Inflammatory macrophage (primary cell): ENCODE measurements at places on chromosomes 6 and 20.

- no peak for DNase-seq
Measured at GRCh38 chr20:62412194-62413024, 5.3 kb upstream of the CABLES2 start.

DNA sequence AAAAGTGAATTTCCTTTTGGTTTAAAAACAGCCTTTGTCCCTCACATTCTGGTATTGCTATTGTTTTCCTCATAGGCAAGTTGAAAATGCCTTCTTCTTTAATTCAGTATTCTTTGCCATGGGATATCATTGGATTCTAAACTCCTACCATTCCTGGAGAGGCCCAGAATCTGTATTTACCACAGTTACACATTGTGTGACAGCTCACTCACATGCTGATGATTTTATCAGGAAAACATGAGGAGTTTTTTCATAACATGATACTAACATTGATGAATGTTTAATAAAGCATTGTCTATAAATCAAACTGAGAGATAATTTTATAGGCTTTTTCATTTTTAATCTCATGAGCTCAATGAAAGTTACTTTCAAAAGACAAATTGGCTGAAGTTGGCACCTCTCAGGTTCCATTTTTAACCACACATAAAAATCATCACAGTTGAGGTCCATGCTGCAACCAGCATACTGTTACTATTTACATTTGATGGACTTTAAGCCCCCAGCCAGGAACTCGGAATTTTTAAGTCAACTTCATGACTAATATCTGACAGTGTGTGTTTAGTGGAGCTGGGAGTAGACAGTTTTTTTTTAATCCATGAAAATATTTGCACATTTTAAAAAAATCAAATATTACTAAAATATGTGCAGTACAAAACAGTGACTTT, 82.8 kb downstream of the FAM83B start:
- DNase-seq, result no peak

DNA sequence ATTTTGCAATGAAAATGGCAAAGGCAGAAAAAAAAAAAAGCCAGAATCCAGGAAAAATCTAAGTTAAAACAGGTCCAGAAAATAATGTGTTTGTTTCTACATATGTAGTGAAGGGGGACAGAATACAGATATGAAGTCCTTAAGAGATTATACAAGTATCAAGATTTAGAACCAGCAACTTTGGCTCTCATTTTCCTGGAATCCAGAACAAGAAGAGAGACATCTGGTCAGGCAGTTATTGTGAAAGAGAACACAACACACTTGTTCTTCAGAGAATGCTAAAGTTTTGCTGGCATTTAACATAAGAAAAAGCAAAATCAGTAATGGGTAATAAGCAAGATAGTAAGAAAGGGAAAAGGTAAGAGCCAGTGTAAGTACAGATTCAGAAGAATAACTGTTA, 21.1 kb downstream of the BAG2 start:
- no peak for DNase-seq

DNA sequence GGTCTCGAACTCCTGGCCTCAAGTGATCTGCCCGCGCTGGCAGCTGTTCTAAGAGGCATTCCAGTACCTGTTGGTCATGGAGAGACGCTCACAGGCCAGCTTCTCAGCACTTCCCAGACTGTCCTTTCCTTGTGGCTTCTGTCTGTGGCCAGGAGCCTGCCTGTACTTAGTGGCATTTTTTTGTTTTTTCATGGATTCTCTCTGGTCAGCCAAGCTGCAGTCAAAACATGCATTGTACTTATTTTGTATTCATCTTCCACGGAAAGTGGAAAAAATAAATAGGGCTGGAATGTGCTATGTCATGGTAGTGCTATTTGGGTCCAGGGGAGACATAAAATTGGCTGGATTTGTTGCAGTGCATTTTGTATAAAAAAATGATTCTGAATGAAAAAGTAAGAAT, 29.1 kb downstream of the ZDHHC14 start:
- DNase-seq, result no peak

- no peak for DNase-seq
Measured at GRCh38 chr20:58571356-58571692, 56.1 kb upstream of the APCDD1L start.

- no peak for DNase-seq
Measured at GRCh38 chr6:140671926-140672325, 1297.5 kb upstream of the CITED2 start.

DNA sequence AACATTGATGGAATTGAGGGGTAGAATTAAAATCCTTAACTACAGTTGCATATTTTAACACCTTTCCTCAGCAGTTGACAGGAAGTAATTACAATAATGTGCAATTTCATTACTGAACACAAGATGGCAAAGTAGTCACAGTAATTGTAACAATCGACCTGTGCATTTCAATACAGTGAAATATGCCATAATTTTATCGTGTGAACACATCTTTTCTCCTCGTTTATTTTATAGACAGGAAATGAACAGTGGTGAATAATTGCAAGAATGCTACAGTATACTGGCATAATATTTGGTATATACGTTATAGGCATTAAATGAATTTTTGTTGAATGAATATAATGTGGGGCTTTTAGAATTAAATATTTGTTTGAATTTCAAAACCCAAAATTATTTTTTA, 25.0 kb downstream of the CYB5R4 start:
- peak; percentile 18 for DNase-seq

GRCh38 chr20:22758815-22759214, 174.4 kb upstream of the FOXA2 start:
- DNase-seq, result no peak

DNA sequence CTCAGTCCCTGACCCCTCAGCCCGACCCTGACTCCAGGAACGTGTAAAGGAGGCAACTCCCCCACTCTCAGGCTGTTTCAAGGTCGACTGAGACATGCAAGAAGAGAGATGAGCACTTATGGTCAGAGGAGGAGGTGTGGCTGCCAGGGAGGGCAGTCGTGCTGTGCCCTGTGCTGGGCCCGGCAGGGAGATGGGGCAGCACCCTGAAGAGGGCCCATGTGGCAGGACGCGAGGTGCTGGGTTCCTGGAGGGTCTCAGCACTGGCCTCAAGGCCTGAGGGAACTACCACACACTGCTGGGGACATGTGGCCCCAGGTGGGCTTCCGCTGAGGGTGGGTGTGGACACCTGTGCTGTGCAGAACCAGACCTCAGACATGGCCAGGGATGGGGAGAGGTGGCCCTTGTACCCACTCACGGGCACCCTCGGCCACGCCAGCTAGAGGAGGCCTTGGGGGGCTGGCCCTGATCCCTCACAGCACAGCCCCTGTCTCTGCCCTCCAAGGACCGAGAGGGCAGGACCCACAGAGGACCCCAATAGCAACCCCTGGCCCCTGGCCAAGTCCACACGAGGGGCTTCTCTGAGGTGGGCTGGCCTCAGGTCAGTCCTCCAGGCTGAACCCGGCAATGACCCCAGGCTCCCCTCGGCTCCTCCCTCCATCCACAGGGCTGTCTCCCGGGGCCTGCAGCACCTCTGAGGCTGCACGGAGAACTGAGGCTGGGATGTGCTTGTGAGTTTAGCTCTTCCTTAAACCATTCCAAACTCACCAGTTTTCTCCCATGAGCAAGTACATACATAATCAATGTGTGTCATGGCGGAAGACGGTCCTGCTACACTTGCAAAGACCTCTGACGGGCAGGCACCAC, 8.7 kb downstream of the SLC2A4RG start:
- no peak for DNase-seq

DNA sequence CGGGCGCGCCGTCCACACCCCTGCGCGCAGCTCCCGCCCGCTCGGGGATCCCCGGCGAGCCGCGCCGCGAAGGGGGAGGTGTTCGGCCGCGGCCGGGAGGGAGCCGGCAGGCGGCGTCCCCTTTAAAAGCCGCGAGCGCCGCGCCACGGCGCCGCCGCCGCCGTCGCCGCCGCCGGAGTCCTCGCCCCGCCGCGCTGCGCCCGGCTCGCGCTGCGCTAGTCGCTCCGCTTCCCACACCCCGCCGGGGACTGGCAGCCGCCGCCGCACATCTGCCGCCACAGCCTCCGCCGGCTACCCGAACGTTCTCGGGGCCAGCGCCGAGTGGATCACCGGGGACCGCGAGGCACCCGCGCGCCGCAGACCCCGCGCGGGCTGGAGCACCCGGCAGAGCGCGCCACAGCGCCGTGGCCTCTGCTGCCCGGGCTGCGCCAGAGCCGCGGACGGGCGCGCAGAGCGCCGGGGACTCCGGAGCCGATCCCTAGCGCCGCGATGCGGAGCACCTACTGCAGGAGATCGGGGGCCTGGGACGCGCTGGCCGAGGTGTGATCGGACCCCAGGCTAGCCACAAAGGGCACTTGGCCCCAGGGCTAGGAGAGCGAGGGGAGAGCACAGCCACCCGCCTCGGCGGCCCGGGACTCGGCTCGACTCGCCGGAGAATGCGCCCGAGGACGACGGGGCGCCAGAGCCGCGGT, at the start of gene BMP2:
BMP2 (plus strand) TSS at position 151 of the 692 bp plus-strand sequence. CDS start 2,441 bp downstream, outside the sequence.
- peak; percentile 37 for DNase-seq

DNA sequence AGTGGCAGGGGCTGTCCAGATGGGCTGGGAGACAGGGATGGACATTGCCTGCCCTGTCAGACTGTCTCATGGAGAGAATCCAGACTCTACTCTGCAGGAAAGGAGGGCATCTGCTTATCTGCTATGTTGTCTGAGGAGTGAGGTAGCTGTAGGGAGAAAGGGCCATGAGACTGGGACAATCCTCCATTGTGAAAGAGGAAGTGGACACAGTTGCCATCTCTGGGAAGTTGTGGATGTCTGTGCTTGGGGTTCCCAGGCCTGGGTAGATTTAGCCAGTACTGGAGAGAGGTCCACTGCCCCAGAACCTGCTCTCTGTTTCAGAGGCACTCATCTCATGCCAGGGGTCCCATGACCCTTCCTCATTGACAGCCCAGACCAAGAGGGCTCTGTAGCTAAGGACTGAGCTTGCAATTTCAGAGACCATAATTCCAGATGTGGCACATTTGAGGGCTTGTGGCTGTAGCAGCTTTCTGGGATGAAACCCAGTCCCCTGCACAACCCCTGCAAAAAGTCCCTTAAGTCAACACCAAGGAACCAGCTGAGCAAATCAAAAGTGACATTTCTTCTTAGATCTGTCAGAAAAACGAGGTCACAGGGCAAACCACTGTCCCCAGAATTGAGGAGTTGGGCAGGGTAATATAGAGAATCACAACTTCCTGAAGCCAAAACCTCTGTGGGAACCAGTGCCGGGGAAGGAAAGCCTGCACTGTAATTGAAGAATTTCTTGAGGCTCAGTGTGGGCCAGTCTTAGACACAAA, 4.1 kb upstream of the SIRPG start:
- DNase-seq, result no peak

DNA sequence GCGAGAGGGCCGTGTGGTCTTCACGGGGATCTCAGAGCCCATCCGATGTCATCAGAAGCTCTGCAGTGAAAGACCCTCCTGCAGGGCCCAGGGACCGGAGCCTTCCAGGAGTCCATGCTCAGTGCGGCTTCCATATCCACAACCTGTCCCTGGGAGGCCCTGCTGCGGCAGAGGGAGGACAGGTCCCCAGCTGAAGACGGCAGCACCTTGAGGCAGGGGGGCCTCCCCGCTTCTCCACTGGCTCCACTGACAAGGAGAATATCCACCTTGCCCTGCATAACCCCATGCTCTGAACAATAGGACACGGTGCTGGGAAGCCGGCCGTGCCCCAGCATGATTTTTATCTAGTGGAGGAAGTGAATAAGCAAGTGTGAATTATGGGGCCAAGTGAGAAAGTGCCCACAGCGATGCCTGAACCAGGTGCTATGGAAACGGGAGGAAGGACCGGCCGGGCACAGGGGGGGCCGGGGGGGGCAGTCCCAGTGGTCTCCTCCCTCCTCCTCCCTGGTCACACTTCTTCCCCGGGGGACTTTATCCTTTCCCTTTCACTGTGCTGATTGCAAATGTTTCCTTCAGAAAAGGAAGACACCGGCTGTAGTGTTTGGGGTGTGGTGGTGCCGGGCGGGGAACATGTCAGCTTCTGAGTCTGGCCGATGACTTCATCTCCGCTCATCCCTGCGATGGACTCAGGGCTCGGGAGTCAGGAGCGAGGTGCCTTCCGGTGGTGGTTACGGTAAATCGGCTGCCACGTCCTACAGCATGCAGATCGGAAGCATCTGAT, 225.1 kb downstream of the ERMARD start:
- DNase-seq, result no peak

DNA sequence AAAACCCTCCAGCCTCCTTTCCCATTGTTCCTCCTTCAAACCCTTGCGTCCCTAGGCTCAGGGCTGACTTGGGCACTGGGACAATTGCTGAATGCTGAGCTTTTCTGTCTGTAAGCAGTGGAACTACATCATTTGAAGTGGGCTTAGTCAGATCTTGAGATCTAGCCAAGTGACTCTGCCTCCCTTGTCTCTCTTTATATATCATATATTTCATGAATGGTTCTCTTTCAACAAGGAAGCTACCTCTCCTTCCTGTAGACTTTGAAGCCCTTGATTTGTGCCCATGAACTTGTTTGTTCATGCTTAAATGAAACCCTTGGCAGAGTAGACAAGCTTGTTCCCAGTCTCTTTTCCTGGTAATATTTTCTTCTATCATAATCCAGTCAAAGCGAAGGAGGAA, 60.0 kb upstream of the KIF13A start:
- DNase-seq, result no peak

- peak; percentile 32 for DNase-seq
Measured at GRCh38 chr6:7052443-7053011, 55.2 kb upstream of the RREB1 start.

GRCh38 chr6:31493875-31494694, 3.9 kb upstream of the MICB start:
- DNase-seq, result peak; percentile 86

GRCh38 chr6:164294047-164294784, 879.7 kb downstream of the QKI start:
- DNase-seq, result no peak

GRCh38 chr20:13158369-13158768, 62.7 kb upstream of the ISM1 start:
- no peak for DNase-seq

GRCh38 chr6:21022343-21023107, 488.3 kb downstream of the CDKAL1 start:
- DNase-seq, result no peak

DNA sequence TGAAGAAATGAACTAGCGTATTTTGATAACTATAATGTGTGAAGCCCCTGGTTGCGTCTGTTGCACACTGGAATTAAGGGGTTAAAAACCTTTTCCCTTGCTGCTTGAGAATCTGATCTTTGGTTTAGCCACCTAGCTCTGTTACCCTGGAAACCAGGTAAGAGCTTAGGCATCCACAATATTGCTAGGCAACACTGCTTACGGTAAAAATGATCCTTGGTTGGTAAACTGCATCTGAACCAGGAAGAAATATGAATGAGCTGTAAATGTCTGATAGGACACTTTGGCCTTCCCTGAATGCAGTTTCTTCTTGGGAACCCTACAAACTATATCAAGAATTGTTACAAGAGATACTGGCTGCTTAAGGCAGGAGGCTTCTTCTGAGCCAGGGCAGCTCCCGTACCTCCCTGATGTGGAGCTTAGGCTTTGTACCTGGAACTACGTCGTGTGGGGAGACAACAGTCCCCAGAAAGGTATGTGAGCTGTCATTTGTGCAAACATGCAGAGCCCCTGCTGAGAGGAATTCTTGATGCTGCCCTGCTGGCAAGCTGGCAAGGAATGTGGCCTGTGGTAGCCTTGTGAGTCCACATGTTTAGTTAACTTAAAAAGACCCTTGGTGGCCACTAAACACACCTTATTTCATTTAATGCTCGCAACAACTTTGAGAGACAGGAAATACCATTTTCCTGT, 18.4 kb downstream of the UBE3D start:
- no peak for DNase-seq

- DNase-seq, result no peak
Measured at GRCh38 chr20:2757969-2758368, 42.5 kb downstream of the CPXM1 start.

GRCh38 chr6:46949632-46950280, 28.0 kb upstream of the ADGRF5 start:
- no peak for DNase-seq

GRCh38 chr20:36337886-36338285, 31.7 kb downstream of the DLGAP4 start:
- no peak for DNase-seq
